ENCODE measurements at places on chromosomes 16 and 17. TPM values are rescaled to one million over a fixed set of nuclear protein-coding genes. Genes with fewer than 3 reads are reported as not detected.

Gene CMTM2
- total RNA-seq = not detected

Gene JPH3
- total RNA-seq = not detected

Gene RAB37
- total RNA-seq = 0.32 TPM

- peak; percentile 18 for DNase-seq
Observed at GRCh38 chr16:9092978-9093344, 1.5 kb downstream of the HAPSTR1 start.

DNA sequence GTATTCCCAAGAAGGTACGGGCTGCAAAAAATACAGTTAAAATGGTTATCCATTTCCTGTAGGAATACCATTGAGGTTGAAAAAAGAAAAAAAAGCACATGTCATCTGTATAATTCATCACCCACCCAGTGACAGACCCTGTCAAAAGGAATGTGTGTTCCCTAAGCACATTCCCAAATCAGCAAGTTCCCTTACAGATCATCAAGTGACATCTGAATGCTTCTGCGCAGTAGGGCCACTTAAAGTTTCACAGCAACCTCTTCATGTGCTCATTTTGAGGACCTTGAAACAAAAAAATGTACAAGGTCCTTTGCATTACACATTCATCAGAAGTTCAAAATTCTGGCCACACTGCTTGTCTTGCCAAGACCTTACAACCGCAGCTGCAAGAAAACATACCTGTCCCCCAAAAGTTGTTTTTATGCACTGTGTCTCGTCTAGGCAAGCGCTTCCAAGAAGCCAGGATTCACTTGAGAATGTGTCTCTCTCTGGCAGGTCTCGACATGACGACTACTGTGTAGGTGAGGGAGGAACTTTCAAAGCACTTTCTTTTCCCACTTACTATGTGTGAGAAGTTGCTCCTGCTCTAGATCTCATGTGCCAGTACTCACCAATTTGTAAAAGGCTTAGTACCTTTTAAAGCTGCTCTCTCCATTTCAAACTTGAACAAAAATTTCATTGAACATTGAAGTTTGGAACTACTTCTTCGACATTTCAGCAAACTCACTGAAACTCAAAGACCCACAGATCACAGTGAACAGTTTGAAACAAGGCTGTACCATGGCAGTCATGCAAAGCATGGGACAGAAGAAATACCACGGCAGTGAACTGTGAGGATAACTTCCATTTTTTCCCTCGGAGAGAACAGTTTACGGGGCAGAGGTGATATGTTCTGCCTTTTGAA, 4.3 kb upstream of the POLG2 start:
- no peak for DNase-seq

DNA sequence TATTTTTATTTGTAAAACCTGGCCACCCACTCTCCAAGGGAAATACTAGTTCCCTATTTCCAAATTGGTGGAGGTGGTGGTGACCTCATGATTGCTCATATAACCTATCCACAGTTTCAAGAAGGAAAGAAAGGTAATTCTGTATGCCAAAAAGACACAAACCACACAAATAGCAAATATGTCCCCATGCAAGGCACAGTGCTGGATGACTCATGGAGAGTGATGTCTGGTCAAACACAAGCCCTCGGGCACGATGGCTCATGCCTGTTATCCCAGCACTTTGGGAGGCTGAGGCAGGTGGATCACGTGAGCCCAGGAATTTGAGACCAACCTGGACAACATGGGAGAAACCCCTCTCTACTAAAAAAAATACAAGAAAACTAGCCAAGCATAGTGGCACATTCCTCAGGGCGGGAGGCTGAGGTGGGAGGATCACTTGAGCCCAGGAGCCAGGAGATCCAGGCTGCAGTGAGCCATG, 64.2 kb downstream of the GNA13 start:
- peak; percentile 34 for DNase-seq

DNA sequence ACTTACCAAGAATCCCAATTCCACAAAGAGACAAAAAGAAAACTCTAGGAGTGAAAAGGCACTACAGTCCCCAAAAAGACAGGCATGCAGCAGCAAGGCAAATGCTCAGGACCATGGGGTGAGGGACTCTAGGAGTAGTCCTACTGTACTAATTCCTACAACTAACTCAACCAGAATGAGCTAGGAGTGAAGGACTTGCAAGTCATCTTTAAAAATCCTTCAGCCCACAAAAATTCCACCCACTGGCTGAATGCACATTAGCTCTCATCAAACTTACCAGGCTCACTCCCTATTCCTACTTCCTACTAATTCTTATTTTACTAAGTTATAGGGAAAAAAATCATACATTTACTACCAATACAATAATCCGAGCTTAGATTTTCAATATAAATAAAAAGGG, 141.7 kb upstream of the C17orf78 start:
- no peak for DNase-seq

DNA sequence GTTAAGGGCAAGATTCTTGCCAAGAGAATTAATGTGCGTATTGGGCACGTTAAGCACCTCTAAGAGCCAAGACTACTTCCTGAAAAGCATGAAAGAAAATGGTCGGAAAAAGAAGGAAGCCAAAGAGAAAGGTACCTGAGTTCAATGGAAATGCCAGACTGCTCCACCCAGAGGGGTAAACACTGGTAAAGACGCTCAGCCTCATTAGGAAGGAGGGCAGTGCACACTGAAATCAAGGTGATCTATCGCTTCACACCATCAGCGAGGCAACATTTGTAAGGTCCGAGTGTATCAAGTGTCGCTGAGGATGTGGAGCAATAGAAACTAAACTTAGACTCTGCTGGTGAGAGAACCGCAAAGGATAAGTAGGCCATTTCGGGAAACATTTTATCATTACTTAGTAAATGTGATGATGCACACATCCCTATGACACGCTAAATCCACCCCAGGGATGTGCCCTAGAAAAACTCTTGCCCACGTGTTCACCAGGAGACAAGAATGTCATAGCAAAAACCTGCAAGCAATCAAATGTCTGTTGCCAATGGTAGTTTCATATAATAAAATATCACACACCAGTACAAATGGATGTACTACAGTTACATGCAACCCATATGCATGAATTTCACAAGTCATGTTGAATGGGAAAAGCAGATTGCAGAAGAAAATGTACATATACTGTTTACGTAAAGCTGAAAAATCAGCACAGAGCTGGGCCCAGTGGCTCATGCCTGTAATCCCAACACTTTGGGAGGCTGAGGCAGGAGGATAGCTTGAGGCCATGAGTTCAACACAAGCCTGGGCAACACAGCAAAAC, 23.6 kb downstream of the CNTROB start:
- DNase-seq = peak; percentile 45

DNA sequence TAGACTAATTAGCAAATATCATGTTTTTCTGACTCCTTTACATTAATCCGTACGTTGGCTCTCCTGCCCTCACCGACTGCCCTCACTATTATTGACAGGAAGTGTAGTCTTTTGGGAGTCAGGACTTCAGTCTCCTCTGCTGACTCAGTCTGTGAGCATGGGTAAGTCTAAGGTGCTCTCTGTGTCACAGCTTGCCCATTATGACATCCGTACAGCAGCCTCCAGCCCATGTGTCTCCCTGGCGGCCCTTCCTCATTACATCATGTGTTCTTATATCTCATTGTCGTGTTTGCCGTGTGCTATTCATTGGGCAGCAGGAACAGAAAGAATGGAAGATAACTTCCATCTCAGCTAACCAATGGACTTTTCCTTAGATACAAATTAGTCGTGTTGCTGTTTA, 77.5 kb downstream of the MRTFB start:
- DNase-seq = no peak

DNA sequence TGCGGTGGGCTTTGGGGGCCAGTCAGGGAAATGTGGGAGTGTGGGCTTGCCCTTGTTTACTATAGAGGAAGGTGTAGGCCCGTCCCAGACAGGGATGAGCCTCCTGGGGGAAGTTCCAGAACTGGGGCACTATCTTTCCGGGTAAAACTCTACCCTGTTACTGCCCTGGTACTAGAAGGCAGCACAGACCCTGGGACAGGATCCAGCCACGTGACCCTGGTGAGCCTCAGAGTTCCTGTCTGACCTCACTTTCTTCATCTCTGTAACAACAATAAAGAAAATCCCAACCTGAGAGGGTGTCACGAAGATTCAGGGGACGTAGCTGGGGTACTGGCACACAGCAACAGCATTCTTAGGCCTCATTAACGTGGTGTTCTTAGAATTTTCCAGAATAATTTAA, 239.6 kb upstream of the FOXF1 start:
- DNase-seq = no peak

GRCh38 chr17:41987642-41988041, 21.0 kb downstream of the CNP start:
- peak; percentile 18 for DNase-seq
